ENCODE measurements at places on chromosomes 5 and 9.

GRCh38 chr9:114583371-114584155, 4.0 kb upstream of the ATP6V1G1 start:
- DNase-seq: no peak

DNA sequence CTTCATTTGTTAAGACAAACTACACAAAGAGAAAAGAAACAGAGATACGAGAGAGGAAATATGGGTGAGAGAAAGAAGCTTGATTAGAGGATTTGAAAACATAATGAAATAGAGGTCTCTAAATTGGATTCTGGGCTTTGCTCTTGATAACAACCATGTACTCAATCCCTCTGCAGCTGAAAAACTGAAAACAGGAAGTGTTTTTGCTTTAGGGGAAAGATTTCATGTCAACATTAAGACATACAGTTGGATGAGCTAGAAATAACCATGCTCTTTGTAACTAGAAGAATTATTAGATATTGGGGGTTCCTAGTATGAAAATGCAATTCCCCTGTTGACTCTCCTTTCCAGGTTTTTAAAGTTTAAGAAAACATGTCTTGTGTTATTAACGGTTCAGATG, 21.9 kb downstream of the CRHBP start:
- DNase-seq: no peak

DNA sequence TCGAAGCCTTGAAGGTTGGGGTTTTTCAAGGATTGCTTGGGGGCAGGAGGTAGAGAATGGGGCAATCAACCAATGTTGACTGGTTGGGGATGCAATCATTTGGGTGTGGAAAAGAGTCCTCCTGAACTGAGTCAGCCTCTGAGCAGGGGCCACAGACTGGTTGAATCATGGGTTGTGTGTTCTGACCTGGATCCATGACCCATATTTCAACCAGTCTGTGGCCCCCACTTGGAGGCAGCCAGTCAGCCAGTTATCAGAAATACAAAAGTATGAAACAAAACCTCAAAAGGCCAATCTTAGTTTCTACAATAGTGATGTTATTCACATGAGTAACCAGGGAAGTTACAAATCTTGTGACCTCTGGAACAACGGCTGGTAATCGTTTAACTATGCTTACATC, 81.4 kb upstream of the RANBP6 start:
- no peak for DNase-seq

DNA sequence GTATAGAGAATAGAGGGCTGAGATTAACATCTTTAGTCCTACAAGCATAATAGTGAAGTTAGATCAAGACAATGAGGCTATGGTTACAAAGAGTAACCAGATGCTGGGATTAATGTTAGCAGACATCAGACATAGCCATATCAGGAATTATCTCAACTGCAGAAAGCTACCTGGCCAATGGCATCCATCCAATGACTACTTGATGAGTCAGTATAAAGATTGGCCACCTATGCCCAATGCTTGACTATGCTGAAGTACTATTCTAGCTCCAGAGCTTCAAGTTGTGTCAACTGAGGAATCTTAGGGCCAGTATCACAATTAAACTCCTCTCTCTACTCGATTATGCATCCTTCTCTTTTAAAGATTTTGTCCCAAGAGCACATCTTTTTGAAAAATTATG, 541.4 kb downstream of the PRELID2 start:
- no peak for DNase-seq

DNA sequence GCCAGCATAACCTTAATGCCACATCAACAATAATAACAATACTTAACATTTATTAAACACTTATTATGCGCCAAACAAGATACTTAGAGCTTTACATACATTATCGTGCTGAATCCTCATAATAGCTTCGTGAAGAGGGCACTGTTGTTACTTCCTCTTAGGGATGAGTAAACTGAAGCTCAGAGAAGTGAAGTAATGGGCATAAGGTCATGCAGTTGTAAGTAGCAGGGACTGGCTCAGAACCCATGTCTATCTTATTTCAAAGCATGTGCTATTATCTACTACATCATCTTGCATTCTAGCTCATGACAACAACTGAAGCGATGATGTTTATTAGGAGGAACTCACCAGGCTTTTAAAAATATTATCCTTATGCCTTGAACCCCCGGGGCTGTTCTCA, 34.9 kb upstream of the PPP3R2 start:
- DNase-seq: no peak

DNA sequence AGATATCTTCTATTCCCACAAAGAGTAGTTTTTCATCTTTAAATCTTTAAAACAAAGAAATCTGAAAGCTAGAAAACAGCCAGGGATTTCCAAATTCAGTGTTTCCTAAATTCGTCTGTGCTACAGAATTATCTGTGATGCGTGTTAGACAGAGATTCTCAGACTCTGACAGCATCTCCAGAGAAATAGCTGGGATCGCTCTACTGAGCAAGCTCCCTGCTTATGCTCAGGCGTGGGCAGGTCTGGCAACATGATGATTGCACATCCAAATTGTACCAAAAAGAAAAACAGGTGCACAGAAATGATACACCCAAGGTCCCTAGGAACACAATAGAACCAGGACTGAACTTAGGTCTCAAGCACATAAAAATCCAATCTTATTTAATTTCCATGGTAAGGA, 22.8 kb upstream of the CRHBP start:
- DNase-seq: no peak

GRCh38 chr9:25427898-25428297, 250.3 kb downstream of the TUSC1 start:
- DNase-seq: no peak

- no peak for DNase-seq
Observed at GRCh38 chr5:2576823-2577222, 174.7 kb downstream of the IRX2 start.

DNA sequence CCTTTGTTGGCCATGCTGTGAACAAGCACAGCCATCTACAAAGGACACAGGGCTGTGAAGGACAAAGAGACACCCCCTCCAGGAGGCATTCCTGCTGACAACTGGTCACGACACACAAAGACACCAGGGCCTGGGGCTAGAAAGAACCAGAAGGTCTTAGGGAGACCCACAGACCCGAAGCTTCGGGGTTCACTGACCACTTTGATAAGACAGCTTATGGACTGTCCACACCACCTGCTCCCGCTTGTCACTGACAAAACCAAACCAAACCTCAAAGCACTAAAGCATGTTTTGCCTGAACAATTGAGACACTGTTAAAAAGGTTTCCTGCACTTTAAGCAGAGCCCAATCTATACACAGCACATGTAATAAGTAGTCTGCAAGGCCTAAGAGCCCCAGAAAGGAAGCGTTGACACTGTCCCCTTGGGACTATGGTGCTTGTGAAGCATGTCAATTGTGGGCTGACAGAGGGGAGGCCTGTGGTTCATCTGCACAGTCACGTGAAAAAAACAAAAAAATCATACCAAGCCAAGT, 185.0 kb downstream of the GAPVD1 start:
- DNase-seq: no peak

- DNase-seq: no peak
Observed at GRCh38 chr5:151961557-151961956, 36.9 kb upstream of the GLRA1 start.

DNA sequence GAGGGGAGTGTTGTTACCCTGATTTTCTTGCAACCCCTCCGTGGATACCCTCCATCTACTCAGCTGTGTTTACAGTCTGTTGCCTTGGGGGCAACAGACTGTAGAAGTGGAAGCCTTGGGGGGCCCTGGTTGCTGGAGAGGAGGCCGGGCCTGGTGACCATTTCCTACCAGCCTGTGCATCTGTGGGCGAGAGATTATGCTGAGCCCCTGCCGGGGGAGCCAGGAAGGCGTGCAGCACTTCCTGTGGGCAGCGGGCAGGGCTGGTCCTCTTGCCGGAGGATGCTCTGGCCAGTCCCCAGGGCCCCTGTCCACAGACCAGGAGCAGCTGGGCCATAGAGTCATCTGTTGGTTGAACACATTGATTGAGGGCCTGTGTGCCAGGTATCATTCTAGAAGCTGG, 11.1 kb downstream of the ERGIC1 start:
- no peak for DNase-seq

DNA sequence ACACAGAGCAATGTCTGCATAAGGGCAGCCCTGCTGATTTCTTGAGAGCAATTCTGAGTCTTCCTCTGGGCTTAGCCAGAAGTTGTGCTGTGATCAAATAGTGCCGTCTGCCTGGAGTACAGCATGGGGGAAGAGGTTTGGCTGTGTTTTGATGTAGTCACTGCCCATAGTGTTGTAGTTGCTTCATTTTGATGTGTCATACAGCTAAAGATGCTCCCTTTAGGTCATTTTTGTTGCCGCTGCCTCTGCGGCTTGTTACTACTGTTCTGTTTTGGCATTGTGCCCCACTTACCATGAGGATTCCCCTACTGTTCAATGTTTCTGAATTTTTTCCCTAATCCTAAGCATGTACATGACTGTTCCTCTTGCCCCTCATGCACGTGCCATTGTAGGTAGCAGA, 23.0 kb downstream of the SLC36A1 start:
- DNase-seq: no peak

DNA sequence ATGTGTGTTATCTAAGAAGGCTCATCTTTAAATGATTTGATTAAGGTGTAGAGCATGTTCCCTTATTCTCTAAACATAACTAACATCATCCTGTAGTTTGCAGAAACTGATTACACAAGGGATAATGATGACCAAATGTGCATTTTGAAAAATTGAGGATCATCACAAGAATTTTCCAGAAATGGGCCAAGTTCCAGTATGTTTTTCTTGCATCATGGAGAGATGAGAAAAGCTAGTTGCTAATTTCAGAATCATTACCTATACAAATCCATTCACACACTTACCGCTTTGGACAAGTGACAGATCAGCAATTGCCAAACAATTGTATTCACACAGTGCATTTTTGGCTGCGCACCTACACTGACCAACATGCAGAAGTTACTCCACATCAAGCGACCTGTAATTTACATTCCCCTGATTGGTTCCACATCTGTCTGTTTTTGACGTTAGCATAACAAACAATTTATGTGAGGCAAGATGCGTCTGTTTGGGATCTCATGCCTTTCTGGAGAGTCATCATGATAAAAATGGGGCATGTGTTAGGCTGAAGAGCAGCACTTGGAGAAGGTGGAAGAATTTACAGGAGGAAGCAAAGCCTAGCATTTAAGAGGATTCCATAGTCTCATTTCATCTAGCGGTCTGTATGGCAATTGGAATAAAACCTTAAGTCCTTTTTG, 2.8 kb upstream of the BNC2 start:
- no peak for DNase-seq

DNA sequence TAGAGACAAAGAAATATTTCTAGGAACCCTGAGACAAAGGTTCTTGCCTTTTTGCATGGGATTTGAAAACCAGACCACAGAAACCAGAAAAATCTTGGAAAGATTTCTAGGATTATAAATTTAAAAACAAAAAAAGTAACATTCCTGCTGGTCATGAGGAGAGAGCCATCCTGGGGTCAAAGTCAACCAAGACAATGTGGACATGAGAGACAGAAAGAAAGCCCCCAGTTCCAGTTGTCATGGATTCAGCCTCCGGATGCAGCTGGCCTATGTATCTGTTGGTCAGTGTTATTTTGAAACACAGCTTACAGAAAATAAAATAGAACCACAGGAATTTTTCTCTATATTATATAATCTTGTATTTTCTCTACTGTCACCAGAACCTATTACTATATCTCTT, 24.4 kb upstream of the RGMB start:
- DNase-seq: no peak

DNA sequence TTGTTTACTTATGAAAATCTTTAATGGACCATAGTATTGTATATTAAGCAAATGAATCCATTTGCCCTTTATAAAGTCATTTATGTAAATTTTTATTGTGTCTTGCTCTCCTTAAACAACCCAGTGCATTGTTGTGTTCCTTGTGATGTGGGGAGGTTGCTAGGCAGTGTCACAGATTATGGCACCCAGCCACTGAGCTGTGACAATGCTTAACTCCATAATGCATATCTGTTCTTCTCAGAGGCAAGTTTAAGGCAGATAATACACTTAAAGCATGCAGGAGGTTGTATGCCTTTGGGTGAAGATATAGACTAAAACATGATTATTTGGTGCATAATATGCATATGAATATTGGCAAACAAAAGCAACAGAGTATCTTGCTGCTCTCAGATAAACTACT, 269.6 kb upstream of the RIOK2 start:
- no peak for DNase-seq

- no peak for DNase-seq
Observed at GRCh38 chr5:65986796-65987195, 60.4 kb downstream of the ERBIN start.
